Activated CD4-positive, alpha-beta T cell treated with anti-CD3 and anti-CD28 coated beads for 1 hour (primary cell): ENCODE measurements at places on chromosomes 16 and 17.

GRCh38 chr16:82598771-82599170 is 28.0 kb upstream of the CDH13 start:
- DNase-seq = no peak

- DNase-seq = no peak
These were observed 107.9 kb downstream of the RAP1GAP2 start for GRCh38 chr17:2904135-2904534.

- no peak for DNase-seq
These were observed 69.8 kb downstream of the RMI2 start for GRCh38 chr16:11414815-11415775.

DNA sequence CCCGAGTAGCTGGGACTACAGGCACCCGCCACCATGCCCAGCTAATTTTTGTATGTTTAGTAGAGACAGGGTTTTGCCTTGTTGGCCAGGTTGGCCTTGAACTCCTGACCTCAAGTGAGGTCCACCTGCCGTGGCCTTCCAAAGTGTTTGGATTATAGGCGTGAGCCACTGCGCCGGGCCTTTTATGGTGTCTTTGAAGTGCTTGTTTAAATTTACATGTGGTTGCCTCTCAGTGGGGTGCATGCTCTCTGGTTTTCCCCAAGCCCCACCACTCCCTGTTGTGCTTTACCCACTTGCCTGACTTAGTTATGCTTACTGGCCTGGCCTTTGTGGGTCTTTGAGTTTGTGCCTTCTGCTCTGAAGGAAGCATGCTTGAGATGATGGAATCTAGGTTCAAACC is 132.0 kb downstream of the PRKCB start:
- no peak for DNase-seq

- DNase-seq = no peak
These were observed 183.5 kb downstream of the CPPED1 start for GRCh38 chr16:12620150-12620549.

GRCh38 chr17:17811381-17812210 is 25.2 kb downstream of the SREBF1 start:
- DNase-seq = no peak

DNA sequence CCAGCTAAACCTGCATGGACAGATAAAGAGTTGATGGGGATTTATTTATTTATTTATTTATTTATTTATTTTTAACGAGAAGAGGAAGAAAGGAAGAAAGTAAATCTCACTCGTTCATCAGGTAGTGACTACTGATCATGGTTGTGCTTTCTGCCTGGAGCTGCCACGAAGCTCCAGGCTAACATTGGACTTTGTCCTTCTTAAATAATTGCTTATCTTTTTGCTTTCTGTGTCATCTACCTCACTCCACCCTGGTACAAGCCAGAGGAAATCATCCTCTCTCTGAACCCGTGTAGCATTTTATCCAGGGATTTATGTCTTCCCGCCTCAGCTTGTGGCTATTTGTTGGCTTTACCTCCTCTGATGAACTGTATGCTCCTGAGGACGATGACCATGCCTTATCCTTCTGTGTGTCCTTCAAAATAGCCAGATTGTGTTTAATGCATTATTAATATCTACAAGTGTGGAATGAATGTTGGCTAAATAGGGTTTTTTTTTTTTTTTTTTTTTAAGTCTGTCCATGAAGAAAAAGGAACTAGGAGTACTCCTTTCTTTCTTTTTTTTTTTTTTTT is 8.0 kb upstream of the SLC12A3 start:
- DNase-seq = no peak

DNA sequence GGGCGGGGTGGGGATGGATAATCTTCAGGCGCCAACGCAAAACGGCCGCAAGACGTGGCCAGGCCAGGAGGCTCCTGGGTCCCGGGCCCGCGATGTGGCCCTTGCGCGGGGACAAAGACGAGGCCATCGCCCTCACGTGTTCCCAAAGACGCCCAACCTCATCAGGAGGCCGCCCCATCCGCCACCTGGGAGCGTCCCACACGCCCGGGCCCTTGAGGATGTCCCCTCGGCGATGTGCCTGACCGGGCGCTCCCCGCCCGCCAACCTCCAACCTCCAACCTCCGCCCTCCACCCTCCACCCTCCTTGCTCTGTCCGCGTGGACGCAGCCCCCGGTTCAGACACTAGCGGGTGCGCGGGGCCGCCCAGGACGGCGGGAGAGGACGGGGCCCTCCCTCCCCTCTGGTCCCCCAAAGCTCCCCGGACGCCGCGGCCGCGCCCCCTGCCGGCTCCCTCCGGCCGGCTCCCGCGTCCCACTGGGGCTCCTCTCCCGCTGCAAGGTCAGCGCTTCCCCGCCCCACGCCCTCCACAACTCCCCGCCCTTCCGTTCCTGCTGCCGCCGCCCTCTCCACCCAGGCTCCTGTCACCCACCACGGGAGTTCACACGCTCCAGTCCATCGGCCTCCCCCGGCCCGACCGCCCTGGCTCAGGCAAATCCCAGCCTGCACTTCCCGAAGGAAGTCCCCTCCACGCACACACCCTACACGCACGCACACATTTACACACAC is 250.8 kb upstream of the RPL38 start:
- peak; percentile 15 for DNase-seq

DNA sequence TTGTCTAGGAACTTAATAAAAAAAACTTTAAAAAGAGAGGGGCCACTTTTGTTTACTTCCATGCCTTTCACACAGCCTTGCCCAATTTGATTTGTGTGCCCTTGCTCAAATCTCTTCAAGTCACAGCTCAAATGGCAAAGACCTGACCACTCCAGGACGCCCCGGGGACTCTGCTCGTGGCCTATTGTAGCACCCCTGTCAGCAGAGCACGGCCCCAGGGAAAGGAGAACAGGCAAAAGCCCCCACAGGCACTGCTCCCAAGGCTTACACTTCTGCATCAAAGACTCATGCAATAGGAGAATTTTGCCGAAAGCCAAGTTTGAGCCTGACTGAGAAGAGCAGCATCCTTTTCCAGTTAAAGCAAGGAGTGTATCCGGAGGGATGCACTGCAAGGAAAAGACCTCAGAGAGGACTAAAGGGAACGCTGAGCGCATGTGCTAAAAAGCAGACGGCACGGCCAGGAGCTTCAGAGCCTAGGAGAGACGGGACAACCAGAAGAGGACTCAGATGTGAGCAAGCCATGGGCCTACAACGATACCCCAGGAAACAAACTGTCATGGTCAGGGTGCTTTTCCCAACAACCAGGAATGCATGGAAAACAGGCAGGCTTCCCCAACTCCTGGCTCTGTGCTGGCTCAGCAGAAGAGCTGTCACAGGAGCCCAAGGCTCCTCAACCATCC is 8.2 kb downstream of the CREBBP start:
- DNase-seq = no peak

GRCh38 chr16:67470359-67470758 is 10.6 kb downstream of the ATP6V0D1 start:
- no peak for DNase-seq

- DNase-seq = no peak
These were observed 2.1 kb downstream of the RGS9 start for GRCh38 chr17:65139101-65139764.

- no peak for DNase-seq
These were observed 117.4 kb downstream of the HIC1 start for GRCh38 chr17:2172077-2172851.

GRCh38 chr16:47342055-47342454 is 118.8 kb downstream of the ITFG1 start:
- no peak for DNase-seq

- DNase-seq = no peak
These were observed 38.7 kb downstream of the PKD1 start for GRCh38 chr16:2096853-2097595.

- DNase-seq = no peak
These were observed 3.8 kb upstream of the GCSH start for GRCh38 chr16:81099958-81100357.

GRCh38 chr16:75947626-75948239 is 221.4 kb upstream of the CPHXL start:
- no peak for DNase-seq

DNA sequence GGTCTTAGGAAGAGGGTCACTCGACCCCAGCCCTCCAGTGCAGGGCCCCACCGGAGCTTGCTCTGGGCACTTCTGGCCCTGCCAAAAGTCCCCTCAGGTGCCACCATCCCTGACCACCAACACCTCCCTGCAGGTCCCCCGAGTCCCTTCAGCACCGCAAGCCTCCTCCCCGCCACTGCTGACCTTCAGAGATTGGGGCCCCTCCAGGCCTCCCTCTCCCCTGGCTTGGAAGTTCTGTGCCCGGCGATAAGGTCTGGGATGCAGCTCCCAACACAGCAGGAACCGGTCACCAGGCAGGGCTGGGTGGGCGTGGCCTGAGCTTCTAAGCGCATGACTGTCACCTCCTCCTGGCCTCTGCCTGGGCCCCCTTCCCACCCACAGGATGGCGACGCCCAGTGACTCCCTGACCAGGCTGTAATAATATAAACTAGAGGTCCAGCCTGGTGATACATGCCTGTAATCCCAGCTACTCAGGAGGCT is 11.2 kb downstream of the PIEZO1 start:
- no peak for DNase-seq

- no peak for DNase-seq
These were observed 53.7 kb upstream of the RCVRN start for GRCh38 chr17:9958586-9959281.

- no peak for DNase-seq
These were observed 22.1 kb downstream of the IRF8 start for GRCh38 chr16:85921026-85921425.

- no peak for DNase-seq
These were observed 15.3 kb downstream of the SDK2 start for GRCh38 chr17:73628642-73629552.

DNA sequence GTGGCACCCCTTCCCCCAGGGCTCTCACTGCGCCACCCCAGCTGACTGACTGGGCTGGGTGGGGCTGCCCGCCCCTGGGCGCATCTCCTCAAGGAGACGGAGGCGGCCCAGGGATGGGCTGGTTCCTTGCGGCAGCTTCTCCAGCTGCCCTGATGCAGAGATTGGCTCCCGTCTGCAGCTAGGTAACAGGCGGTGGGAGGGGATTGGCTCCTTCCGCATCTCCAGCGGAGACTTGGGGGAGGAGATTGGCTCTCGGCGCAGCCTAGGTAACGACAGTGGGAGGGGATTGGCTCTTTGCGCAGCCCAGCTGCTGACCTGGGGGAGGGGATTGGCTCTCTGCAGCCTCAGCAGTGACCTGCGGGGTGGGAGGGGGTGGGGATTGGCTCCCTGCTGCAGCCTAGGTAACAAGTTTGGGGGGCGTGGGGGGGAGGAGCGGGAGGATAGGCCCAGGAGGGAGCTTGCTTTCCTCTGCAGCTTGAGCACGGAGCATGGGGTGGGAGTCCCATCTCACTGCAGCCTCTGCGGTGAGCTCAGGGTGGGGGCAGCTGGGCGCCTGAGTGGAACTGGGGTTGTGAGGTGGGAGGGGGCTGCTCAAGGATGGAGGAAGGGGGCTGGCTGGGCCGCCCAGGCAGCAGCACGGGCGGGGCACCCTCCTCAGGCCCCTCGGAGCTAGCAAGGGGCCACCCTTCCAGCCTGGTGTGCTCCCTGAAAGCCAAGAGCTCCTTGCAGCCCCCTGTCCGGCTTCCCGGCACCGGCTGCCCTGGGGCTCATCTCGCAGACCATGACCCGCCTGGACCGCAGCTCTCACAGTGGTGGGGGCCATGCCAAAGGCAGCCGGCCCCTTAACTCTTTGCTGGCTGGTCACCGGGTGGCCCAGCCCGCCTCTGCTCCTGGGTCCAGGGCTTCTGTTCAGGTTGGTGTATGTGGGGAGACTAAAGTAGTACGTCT is 6.4 kb downstream of the NFE2L1 start:
- no peak for DNase-seq

- DNase-seq = no peak
These were observed 10.2 kb upstream of the MRC2 start for GRCh38 chr17:62616993-62617893.

DNA sequence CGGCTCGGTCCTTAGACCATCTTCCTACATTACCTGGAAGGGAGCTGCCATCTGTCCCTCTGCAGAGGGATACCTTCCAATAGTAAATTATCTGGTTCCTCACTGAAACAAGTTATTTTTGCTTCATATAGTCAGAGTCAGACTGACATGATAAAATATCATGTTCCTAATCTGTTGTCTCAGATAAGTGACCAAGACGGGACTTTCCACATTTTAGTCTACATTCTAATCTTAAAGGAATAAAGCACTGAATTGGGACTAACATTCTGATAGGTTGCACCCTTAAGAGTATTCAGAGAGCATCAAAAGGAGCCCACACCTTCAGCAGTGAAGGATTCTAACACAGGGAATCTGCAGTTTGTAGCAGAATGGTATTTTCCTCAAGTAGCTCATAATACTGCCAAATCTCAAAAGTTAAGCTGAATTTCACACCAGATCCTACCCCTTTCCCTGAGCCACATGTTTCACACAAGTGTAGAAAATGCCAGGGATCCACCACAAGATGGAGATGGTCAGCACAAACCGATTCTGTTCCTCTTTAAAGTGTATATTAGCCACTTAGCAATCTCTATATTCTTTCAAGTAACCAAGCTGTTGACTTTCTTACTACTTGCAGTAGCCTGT is 13.4 kb downstream of the GINS2 start:
- DNase-seq = no peak

GRCh38 chr17:78739331-78739931 is 42.6 kb downstream of the CYTH1 start:
- DNase-seq = no peak

DNA sequence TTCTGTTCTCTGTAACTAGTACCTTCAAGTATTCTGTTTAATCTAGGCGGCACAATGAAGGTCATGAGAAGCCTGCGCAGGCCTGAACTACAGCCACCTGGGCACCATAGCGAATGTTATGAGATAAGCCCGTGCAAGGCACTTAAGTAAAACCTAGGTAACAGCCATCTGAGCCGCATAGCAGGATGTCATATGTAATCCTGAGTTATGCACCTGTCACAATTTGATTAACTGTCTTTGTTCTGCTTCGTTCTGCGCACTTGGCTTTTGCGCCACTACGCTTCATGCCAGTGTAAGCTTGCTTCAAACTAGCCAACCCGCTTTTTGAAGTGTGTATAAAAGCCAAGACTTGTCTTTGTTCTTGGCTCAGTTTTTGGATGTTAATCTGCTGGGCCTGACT is 449.8 kb downstream of the KCNJ18 start:
- no peak for DNase-seq

DNA sequence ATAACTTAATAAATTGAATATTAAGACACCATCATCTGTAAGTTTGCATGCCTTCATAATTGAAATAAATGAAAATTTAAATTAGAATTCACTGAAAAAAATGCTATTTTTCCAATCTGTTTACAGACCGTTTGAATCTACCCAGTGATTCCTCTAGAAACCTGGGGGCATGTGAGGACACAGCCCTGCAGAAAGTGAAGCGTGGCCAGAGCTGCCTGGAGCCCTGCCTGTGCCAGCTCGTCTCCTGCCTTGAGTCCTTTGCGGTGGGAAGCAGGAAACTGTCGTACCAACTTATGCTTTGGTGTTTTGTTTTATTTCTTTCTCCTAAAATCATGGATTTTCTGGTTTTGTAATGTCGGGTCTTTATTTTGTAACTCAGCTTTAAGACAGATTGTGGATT is 67.8 kb upstream of the FA2H start:
- no peak for DNase-seq

GRCh38 chr17:74126179-74126900 is 77.1 kb upstream of the RPL38 start:
- no peak for DNase-seq
